ENCODE measurements at places on chromosomes 4 and X. TPM values are rescaled to one million over a fixed set of nuclear protein-coding genes. Genes with fewer than 3 reads are reported as not detected.

Gene EDA
- total RNA-seq = 0.41 TPM

Gene SOWAHB
- not detected for total RNA-seq

Gene PLS3
- total RNA-seq = 214 TPM

Gene CTAG1B
- not detected for total RNA-seq

Gene SYTL5
- 0.38 TPM for total RNA-seq

Gene F9
- total RNA-seq = not detected

Data from A549 treated with GW870086 at 1 μM for 4 hours (cell line).